ENCODE measurements at places on chromosomes 12 and 14. TPM values are rescaled to one million over a fixed set of nuclear protein-coding genes. Genes with fewer than 3 reads are reported as not detected.

GRCh38 chr12:25645427-25645826 is 92.3 kb upstream of the LMNTD1 start:
- DNase-seq: no peak
- no peak overlapping the region for H3K27ac ChIP-seq
- no peaks in the 10 kb centered on the region for H3K27me3 ChIP-seq
- no peaks in the 10 kb centered on the region for H3K4me1 ChIP-seq

GRCh38 chr12:57816855-57817151 is 1.7 kb downstream of the AVIL start:
- H3K4me1 ChIP-seq: no peaks in the 10 kb centered on the region
- DNase-seq: no peak
- no peak overlapping the region for H3K4me3 ChIP-seq
- no peak overlapping the region for H3K27ac ChIP-seq
- H3K27me3 ChIP-seq: no peaks in the 10 kb centered on the region

- no peak overlapping the region for H3K4me3 ChIP-seq
- DNase-seq: no peak
- H3K27me3 ChIP-seq: no peaks in the 10 kb centered on the region
- H3K4me1 ChIP-seq: no peaks in the 10 kb centered on the region
Measured at GRCh38 chr14:36293824-36294223, 26.6 kb downstream of the MBIP start.

- H3K4me1 ChIP-seq: peaks cover 63% of the 10 kb centered on the region
- H3K36me3 ChIP-seq: no peaks in the 10 kb centered on the region
- peak; percentile 52 for DNase-seq
- H3K4me3 ChIP-seq: no peak overlapping the region
Measured at GRCh38 chr14:56219666-56220413, 101.6 kb downstream of the PELI2 start.

DNA sequence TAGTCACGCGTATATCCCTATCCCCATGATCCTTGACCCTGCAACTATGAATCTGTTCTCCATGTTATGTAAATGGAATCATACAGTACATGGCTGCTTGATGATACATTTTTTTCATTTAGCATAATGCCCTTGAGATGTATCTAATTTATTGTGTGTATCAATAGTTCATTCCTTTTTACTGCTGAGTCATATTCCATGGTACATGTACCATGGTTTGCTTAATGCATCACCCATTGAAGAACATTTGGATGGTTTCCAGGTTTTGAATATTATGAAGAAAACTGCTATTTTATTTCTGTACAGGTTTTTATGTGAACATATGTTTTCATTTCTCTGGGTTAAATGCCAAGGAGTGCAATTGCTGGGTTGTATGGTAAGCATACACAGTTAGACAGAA is 4.0 kb upstream of the RNASE10 start:
- no peaks in the 10 kb centered on the region for H3K4me1 ChIP-seq
- no peak overlapping the region for H3K4me3 ChIP-seq
- no peaks in the 10 kb centered on the region for H3K36me3 ChIP-seq

- H3K36me3 ChIP-seq: no peaks in the 10 kb centered on the region
- H3K4me3 ChIP-seq: no peak overlapping the region
- DNase-seq: no peak
Measured at GRCh38 chr12:125451408-125451807, 386.2 kb downstream of the AACS start.

- no peak for DNase-seq
- no peaks in the 10 kb centered on the region for H3K27me3 ChIP-seq
- no peak overlapping the region for H3K27ac ChIP-seq
- no peaks in the 10 kb centered on the region for H3K4me1 ChIP-seq
- no peak overlapping the region for H3K4me3 ChIP-seq
Measured at GRCh38 chr12:2627076-2627834, 167.5 kb upstream of the FKBP4 start.

Gene FERMT2
- total RNA-seq: 22.2 TPM

Gene PAN2
- total RNA-seq: 73.0 TPM

Gene KRT75
- not detected for total RNA-seq

Gene C12orf54
- not detected for total RNA-seq

Gene LRRK2
- total RNA-seq: 8.4 TPM

Measured in pancreas (tissue), 10 donors.